Stimulated activated CD4-positive, alpha-beta T cell treated with anti-CD3 and anti-CD28 coated beads, Interleukin-1b, Interleukin-23, amount 100 ng/mL, for 4 hours (primary cell): ENCODE measurements at places on chromosomes 2 and 18.

- no peak for DNase-seq
Observed at GRCh38 chr2:75641587-75641986, 5.0 kb upstream of the MRPL19 start.

GRCh38 chr2:156792242-156792840 lies 356.2 kb downstream of the GPD2 start:
- no peak for DNase-seq

DNA sequence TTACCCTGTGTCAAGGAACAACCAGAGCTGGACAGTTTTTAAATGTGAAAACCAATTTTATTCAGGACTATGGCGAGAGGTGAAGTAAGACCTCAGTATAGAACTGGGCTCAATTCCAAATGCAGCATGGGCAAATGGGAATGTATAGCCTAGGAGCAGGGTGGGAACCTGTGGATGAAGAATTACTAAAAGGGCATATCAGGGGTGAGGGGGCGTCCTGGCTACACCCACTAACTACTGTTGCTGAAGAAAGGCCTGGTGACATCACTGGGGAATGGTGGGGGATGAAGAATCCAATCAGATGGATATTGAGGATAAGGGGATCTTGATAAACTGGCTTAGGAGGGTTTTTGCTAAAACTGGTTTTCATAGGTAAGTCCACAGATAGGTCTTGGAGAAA lies 27.3 kb upstream of the IL37 start:
- DNase-seq: no peak

- DNase-seq: no peak
Observed at GRCh38 chr18:40949114-40949950, 1005.7 kb upstream of the PIK3C3 start.

DNA sequence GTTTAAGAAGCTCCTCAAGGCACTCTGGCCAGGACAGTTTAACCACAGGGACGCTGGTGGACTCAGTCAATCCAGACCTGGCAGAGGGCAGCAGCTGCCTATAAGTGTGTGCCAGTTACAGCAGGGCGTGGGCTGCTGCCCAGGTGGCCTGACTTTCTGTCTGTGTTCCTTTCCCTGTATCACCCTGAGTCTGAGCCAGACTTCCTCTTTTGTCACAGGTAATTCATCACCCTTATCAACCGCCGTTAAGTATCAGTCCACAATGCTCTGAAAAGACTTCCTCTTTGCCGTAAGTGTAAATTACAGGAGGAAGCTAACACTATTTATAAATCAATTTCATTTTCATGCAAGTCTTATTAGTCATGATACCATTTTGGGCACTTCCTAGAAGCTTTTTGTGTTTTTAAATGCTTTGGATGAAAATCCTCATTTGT lies 7.0 kb downstream of the LPIN1 start:
- DNase-seq: no peak

- DNase-seq: no peak
Observed at GRCh38 chr2:180660881-180661685, 319.3 kb upstream of the UBE2E3 start.

GRCh38 chr18:55509631-55510324 lies 78.2 kb downstream of the TCF4 start:
- DNase-seq: no peak
